ENCODE measurements at places on chromosomes 1 and 21. TPM values are rescaled to one million over a fixed set of nuclear protein-coding genes. Genes with fewer than 3 reads are reported as not detected.

DNA sequence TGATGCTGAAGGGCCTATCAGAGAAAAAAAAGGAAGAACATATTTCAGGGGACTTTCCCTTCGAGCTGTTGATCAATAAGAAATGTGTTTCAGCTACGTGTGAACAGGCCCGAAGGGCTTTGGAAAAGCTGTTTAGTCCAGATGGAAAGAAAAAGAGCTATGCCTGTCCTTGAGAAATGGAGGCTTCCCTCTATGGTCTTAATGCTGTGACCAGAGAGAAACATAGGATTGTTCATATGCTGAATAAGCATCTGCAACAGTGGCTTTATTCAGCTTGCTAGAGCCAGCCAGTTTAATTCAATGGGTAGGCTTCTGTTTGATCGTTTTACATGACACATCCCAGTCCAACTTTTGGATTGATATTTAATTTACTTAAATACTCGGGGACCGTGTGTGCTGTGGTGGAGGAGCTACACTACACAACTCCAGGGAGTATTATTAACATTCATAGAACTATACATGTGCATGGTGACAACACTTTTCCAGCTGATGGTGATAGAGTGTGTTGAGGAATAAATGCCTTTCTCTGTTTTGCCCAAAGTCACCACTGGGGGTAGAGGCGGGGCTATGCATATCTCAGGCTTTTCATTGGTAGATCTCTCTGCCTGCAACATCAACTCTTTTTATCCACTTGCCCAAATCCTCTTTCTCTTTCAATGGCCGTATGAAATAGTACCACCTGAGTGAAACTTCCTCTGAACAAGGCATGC is 106.7 kb upstream of the C8B start:
- no peak for DNase-seq

GRCh38 chr1:206800411-206800810 is 28.1 kb upstream of the IL10 start:
- no peak for DNase-seq

DNA sequence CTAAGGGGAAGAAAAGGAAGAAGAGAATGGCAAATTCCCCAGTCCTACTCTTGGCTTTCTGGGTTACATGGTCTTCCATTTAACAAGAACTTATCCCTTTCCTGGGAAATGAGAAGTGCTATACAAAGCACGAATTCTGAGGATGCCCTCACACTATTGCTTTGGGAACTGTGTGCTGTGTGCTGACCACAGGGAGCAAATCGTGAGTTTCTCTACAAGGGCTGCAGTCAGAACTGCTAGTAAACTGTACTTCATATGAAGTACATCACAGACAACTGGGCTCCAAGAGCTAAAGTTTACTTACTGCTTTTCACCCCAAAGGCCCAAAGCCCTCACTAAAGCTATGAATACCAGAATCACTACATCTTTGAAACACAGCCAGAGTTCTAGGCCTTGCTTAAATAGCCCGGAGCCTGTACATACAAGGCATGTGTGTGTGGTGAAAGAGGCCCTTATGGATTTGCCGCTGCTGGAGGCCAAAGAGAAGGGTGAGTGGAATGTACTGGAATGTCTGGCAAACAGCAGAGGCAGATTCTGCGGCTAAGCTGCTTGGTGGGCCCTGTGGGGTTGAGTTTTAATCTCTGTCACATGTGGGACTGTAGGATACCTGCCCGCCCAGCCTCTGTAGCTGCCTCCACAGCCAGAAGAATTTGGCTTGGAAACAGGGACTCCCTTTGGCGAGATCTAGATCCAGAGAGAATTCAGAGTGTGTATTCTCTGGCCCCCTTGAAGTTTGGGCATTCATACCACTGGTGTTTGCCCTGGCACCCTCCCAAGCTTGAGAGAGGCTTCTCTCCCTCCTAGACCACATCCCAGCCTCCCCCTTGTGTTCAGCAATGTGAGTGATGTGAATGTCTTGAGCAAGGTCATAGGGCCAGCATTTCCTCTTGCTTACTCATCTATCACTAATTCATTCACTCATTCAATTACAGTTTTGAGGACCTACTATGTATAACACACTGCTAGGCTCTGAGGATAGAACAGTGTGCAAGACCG is 21.9 kb upstream of the TRIM67 start:
- DNase-seq, result no peak

DNA sequence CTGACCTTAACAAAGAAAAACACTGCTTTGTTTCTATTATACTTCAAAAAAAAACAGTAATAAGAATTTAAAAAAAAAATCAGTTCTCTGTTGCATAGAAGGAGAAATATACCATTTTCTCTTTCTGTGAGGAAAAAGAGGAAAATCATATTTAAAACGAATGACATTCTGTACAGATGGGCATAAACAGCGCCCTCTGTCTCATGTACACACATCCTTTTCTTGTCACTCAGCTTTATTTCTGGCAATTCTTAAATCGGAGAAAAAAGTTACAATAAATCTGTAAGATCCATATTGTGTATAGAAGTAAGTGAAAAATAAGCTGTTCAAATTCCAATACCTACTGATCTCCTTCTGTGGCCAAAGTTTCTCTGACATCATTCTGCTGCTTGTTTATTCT is 245.4 kb downstream of the SMYD3 start:
- no peak for DNase-seq

GRCh38 chr1:163191301-163191700 is 11.4 kb downstream of the RGS5 start:
- DNase-seq, result no peak

DNA sequence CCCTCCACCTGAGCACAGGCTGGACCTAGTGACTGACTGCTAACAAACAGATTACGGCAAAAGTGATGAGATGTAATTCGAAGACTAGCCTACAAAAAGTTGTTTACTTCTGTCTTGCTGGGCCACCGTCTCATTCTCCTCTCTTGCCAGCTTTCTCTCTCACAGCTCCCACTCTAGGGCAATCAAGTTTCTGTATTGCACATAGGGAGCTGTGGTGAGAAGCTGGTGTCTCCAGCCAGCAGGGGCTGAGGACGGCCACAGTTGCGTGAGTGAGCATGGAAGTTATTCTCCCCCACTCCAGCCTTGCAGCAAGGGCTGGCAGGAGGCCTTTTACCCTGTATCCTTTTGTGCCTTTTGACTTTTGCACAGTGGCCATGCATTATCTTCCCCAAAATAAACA is 8.6 kb upstream of the COL6A2 start:
- DNase-seq, result no peak

- DNase-seq, result no peak
Measured at GRCh38 chr1:171787686-171788480, 6.4 kb downstream of the METTL13 start.

- no peak for DNase-seq
Measured at GRCh38 chr1:200437556-200438203, 27.8 kb upstream of the ZNF281 start.

- DNase-seq, result no peak
Measured at GRCh38 chr1:19365721-19366120, 53.6 kb downstream of the SLC66A1 start.

GRCh38 chr1:53615101-53615500 is 123.9 kb downstream of the GLIS1 start:
- no peak for DNase-seq

GRCh38 chr1:220527279-220527907 is 543 bp upstream of the MARK1 start:
- no peak for DNase-seq

DNA sequence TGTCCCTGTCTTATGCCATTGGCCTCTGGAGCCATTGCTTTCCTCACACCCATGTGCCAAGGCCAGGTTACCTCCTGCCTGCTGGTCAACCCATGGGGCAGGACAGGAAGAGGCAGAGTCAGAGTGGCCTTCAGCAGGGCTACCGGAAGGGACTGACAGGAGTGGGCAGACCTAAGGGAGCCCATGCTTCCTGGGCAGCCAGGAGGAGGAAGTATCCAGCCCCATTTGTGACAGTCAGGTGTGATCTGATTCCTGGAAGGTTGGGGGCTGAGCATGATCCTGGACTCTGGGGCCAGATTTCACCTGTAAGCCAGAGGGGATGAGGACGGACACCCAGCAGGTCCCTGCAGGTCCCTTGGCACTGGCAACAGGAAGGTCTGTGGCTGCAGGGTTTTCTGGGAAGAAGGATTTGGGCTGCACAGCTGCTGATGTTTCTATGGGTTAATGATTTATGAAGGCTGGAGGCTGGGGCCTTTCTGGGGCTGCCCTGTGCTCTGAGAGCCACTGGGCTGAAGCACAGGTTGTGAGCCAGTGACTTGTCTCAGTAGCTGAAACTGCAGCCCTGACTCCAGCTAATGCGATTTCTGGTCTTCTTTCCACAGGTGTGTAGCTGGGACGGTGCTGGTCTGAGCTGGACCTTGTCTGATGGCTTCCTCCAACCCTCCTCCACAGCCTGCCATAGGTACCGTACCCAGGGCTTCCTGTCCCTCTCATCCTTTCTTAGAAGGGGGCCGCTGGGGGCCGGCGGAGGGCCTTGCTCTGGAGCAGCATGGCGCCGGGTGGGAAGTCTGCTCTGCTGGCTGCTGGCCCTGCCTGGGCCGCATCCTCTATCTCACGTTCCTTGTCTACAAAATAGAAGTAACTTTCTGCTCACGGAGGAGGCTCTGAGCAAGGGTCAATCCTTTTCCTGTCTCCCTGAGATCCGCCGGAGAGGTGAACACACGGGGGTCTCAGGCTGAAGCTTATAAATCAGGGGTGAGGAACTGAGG is 40.7 kb downstream of the ARHGEF10L start:
- no peak for DNase-seq

DNA sequence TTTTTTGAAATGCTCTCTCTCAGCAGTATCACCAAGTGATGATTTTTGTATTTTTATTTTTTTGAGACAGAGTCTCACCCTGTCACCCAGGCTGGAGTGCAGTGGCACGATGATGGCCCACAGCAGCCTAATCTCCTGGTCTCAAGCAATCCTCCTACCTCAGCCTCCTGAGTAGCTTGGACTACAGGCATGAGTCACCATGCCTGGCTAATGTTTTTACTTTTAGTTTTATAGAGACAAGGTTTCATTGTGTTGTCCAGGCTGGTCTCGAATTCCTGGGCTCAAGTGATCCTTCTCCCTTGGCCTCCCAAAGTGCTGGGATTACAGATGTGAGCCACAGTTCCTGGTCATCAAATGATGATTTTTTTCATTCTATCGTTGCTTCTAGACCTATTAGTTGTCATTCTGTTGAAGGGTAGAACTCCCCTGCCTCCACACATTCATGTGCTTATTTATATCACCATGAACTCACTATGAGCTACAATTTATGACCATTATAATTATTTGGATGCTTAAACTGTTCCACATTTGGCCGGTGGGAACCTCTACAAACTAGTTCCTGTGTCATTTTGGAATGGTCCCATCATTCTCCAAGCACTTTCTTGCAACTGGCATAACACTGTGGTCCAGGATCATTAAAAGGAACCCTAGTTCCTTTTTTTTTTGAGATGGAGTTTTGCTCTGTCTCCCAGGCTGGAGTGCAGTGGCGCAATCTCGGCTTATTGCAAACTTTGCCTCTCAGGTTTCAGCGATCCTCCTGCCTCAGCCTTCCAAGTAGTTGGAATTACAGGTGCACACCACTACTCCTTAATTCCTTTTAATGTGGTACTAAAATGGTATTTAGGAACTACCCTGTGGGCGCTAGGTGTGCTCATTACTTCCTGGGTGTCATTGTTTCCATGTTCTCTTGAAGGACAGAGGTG is 20.2 kb upstream of the TOR3A start:
- DNase-seq, result no peak

The SAMD11 gene
- not detected for total RNA-seq

The GNPAT gene
- total RNA-seq, result 23.1 TPM

Measured in natural killer cell (primary cell).